ENCODE measurements at places on chromosomes 12 and 14. TPM values are rescaled to one million over a fixed set of nuclear protein-coding genes. Genes with fewer than 3 reads are reported as not detected.

GRCh38 chr12:52836491-52837412, 2.6 kb upstream of the KRT79 start:
- no peak for DNase-seq
- peaks cover 3% of the 10 kb centered on the region for H3K27me3 ChIP-seq
- peak overlapping the region; percentile 88 for H3K27ac ChIP-seq
- H3K4me1 ChIP-seq: peaks cover 39% of the 10 kb centered on the region

DNA sequence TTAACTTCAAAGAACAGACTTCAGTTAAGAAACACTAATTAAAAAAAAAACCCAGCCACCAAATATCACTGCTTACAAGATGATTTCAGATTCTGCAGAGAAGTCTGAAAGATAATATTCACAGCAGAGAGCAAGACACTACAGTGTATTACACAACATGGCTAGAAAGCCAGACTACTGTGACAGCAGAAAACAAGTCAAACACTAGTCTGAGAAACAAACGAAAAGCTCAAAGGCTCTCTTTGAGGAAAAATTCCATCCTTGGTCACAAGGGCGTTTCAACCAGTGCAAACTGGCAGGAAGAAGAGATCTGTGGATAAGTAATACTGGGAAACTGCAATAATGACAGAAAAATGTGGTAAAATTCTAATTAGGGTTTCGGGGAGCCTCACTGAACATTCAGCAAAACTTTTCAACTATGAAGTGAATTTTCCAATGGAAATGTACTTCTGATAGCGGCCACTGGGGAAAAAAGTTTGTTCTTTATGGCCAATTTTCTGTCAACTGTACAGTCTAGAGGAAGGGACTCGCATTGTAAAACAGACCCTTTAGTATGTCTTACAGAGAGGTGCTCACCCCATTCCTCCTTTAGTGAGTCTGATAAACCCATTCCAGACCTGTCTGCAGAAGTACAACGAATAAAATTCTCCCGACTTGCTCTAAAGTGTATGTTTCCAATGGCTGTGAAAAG, 50.4 kb downstream of the ACADS start:
- H3K4me1 ChIP-seq: peaks cover 21% of the 10 kb centered on the region
- no peak overlapping the region for H3K27ac ChIP-seq
- peaks cover 8% of the 10 kb centered on the region for H3K36me3 ChIP-seq
- H3K4me3 ChIP-seq: no peak overlapping the region
- no peak for DNase-seq

MYO1H gene
- total RNA-seq: not detected

COQ6 gene
- total RNA-seq: 18.9 TPM

DNA sequence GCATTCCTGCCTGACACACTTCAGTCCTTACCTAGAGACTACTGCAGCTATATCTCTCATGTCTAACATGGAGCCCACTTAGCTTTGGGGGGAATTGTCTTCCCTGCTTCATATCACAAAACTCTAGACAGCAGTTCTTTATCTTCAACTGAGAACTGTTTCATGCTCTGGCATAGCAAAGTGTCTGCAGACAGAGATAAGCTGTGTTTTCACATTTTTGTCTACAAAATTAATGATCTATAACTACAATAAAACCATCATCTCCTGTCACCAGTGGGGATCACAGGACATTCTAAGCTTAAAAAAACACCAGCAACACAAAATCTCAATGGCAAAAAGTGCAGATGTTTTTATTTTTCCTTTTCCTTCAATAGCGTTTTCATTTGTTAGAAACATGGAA, 137.1 kb upstream of the VRK1 start:
- no peak overlapping the region for H3K4me3 ChIP-seq
- H3K36me3 ChIP-seq: no peaks in the 10 kb centered on the region
- no peak for DNase-seq
- no peak overlapping the region for H3K27ac ChIP-seq
- H3K27me3 ChIP-seq: peaks cover 33% of the 10 kb centered on the region

- H3K36me3 ChIP-seq: no peaks in the 10 kb centered on the region
- DNase-seq: no peak
- H3K4me1 ChIP-seq: no peaks in the 10 kb centered on the region
- H3K4me3 ChIP-seq: no peak overlapping the region
- peaks cover 2% of the 10 kb centered on the region for H3K27me3 ChIP-seq
- no peak overlapping the region for H3K27ac ChIP-seq
Observed at GRCh38 chr12:91044586-91044985, 13.2 kb downstream of the KERA start.

GRCh38 chr12:113334786-113335539, at the start of gene SLC8B1:
Gene SLC8B1, minus strand, starts transcription at chr12:113335109. Its CDS starts 2,231 bp downstream, at chr12:113332878.
- peaks cover 5% of the 10 kb centered on the region for H3K27me3 ChIP-seq
- peaks cover 17% of the 10 kb centered on the region for H3K36me3 ChIP-seq
- peak; percentile 87 for DNase-seq
- peak within 1 kb of the TSS; percentile 98 for H3K4me3 ChIP-seq
- H3K27ac ChIP-seq: peak within 1 kb of the TSS; percentile 80

IAPP gene
- total RNA-seq: not detected

- no peaks in the 10 kb centered on the region for H3K4me1 ChIP-seq
- H3K36me3 ChIP-seq: no peaks in the 10 kb centered on the region
- H3K27ac ChIP-seq: no peak overlapping the region
- peaks cover 12% of the 10 kb centered on the region for H3K27me3 ChIP-seq
- H3K4me3 ChIP-seq: no peak overlapping the region
Observed at GRCh38 chr14:90597961-90598360, 201.1 kb downstream of the CALM1 start.

PAX9 gene
- not detected for total RNA-seq

- H3K27me3 ChIP-seq: no peaks in the 10 kb centered on the region
- DNase-seq: no peak
- H3K4me3 ChIP-seq: no peak overlapping the region
- H3K27ac ChIP-seq: peak overlapping the region; percentile 83
- H3K36me3 ChIP-seq: peaks cover 73% of the 10 kb centered on the region
- peaks cover 76% of the 10 kb centered on the region for H3K4me1 ChIP-seq
Observed at GRCh38 chr14:91331721-91332120, 85.9 kb downstream of the CCDC88C start.

AKAP6 gene
- total RNA-seq: 1.7 TPM

DNA sequence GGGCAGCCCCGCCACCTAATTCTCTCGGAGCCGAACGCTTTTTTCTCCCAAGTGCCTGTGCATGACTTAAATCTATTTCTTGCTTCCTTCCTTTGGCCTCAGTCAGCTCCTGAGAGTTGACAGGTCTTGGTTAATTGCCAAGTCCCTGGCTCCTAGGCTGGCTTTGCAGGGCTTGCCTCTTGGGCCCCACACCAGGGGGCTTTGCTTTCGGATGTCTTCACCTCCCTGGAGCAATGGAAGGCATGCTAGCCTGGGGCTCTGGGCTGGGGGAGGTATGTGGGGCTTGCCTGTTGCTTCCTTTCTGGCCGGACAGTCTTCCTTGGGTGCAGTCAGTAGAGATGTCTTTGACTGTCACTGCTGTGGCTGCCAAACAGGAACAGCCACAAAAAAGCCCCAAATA, 2.2 kb upstream of the KRT80 start:
- peaks cover 12% of the 10 kb centered on the region for H3K27me3 ChIP-seq
- H3K4me1 ChIP-seq: peaks cover 8% of the 10 kb centered on the region
- DNase-seq: no peak
- no peak overlapping the region for H3K4me3 ChIP-seq
- H3K27ac ChIP-seq: no peak overlapping the region

- DNase-seq: no peak
- no peaks in the 10 kb centered on the region for H3K4me1 ChIP-seq
- no peaks in the 10 kb centered on the region for H3K27me3 ChIP-seq
- no peaks in the 10 kb centered on the region for H3K36me3 ChIP-seq
- H3K27ac ChIP-seq: no peak overlapping the region
Observed at GRCh38 chr14:53596853-53597525, 359.6 kb downstream of the BMP4 start.

- H3K4me1 ChIP-seq: peaks cover 9% of the 10 kb centered on the region
- no peaks in the 10 kb centered on the region for H3K27me3 ChIP-seq
- DNase-seq: no peak
- H3K36me3 ChIP-seq: no peaks in the 10 kb centered on the region
- no peak overlapping the region for H3K4me3 ChIP-seq
- H3K27ac ChIP-seq: no peak overlapping the region
Observed at GRCh38 chr12:113837084-113837483, 129.0 kb downstream of the RBM19 start.

PLEKHA5 gene
- total RNA-seq: 3.7 TPM

GRCh38 chr12:53287741-53288216, 7.6 kb upstream of the PFDN5 start:
- no peak overlapping the region for H3K4me3 ChIP-seq
- DNase-seq: peak; percentile 74
- H3K4me1 ChIP-seq: peaks cover 4% of the 10 kb centered on the region
- peaks cover 71% of the 10 kb centered on the region for H3K36me3 ChIP-seq

GRCh38 chr12:46503637-46504175, 131.1 kb upstream of the SLC38A2 start:
- H3K36me3 ChIP-seq: peaks cover 44% of the 10 kb centered on the region
- H3K27ac ChIP-seq: no peak overlapping the region
- peaks cover 6% of the 10 kb centered on the region for H3K4me1 ChIP-seq

DNA sequence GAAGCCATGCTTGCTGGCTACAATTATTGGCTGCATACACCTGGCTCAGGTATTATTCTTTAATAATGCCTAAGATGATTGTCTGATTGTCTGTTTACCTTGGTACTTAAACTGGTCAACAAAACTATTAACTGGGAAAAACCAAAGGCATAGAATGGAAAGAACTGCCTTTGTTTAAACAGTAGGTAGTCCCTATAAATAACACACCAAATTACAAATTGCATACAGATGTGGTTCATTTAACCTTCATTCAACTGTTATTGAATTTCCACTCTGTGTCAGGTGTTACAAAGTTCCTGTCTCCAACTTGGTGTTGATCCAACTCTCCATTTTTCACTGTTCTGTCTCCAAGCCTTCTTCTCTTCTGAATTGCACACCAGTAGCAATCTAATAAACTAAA, 79.8 kb upstream of the FSCB start:
- H3K27me3 ChIP-seq: no peaks in the 10 kb centered on the region
- no peaks in the 10 kb centered on the region for H3K36me3 ChIP-seq
- no peak overlapping the region for H3K4me3 ChIP-seq
- H3K27ac ChIP-seq: no peak overlapping the region
- DNase-seq: no peak

RNF212B gene
- total RNA-seq: not detected

ACVRL1 gene
- not detected for total RNA-seq

DNA sequence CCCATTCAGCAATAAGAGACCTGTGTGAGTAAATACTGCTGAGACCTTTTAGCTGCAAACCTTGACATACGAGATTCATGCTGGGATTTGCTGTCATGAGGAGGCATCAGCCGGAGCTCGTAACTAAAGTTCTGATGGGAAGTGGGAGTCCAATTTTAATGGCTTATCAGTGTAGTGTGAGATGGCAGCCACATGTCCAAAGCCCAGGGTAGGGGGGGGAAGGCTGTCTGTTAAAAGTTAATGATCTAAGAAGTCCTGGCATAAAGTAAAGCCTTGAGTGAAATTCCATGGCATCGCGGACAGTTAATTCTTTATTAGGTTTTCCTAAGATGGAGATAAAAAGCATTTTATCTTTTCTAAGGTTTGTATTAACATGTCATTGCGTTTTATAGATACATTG, 240.0 kb downstream of the AACS start:
- no peak overlapping the region for H3K4me3 ChIP-seq
- no peaks in the 10 kb centered on the region for H3K36me3 ChIP-seq
- no peaks in the 10 kb centered on the region for H3K27me3 ChIP-seq
- H3K4me1 ChIP-seq: no peaks in the 10 kb centered on the region

GRCh38 chr14:54646626-54647025, 79.7 kb downstream of the SAMD4A start:
- no peak for DNase-seq
- H3K36me3 ChIP-seq: no peaks in the 10 kb centered on the region
- peaks cover 10% of the 10 kb centered on the region for H3K4me1 ChIP-seq
- peaks cover 11% of the 10 kb centered on the region for H3K27me3 ChIP-seq

- peaks cover 1% of the 10 kb centered on the region for H3K4me1 ChIP-seq
- DNase-seq: no peak
- no peak overlapping the region for H3K27ac ChIP-seq
- H3K4me3 ChIP-seq: no peak overlapping the region
- no peaks in the 10 kb centered on the region for H3K27me3 ChIP-seq
Observed at GRCh38 chr14:50768680-50769079, 62.3 kb downstream of the NIN start.

GRCh38 chr14:79256380-79256779, 954.9 kb downstream of the DIO2 start:
- H3K27ac ChIP-seq: no peak overlapping the region
- H3K4me1 ChIP-seq: no peaks in the 10 kb centered on the region
- no peaks in the 10 kb centered on the region for H3K36me3 ChIP-seq
- H3K27me3 ChIP-seq: no peaks in the 10 kb centered on the region
- no peak overlapping the region for H3K4me3 ChIP-seq
- no peak for DNase-seq

DNA sequence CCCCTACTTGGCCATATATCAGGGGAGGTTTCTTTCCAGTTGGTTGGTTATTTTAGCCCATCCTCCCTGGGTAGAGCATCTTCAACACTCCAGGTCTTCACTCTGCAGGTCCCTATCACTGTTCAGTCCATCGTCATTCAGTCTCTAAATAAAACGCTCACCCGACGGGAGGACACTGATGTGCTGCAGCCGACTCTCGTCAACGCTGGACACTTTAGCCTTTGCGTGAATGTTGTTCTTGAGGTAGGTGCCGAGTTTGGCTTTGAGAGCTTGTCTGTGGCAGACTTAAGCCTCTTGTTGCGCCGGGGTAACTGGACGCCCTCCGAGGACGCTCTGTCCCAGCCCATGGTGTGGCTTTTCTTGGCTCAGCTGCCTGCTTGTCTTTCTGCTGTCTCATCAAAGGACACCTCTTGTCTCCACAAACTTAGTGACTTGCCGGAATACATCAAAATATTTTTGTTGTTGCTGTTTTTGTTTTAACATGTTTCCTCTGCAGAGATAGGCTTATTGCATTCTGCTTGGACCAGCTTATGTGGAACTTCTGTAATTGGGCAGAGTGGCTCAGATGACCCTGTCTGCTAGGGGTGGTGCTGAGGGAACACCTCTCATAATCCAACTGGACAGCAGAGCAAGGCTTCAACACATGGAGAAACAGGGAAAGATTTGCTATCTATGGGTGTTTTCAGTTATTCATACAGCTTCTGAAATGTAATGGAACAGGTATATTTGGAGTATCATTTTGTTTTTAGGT, 26.5 kb downstream of the TCTN1 start:
- H3K4me1 ChIP-seq: peaks cover 41% of the 10 kb centered on the region
- no peak for DNase-seq
- no peak overlapping the region for H3K27ac ChIP-seq
- H3K36me3 ChIP-seq: peaks cover 1% of the 10 kb centered on the region

NFATC4 gene
- total RNA-seq: not detected

GRCh38 chr14:103129301-103130016, 6.2 kb downstream of the TNFAIP2 start:
- no peak overlapping the region for H3K4me3 ChIP-seq
- no peaks in the 10 kb centered on the region for H3K36me3 ChIP-seq
- no peak overlapping the region for H3K27ac ChIP-seq

ALDH1L2 gene
- 0.21 TPM for total RNA-seq

ESPL1 gene
- total RNA-seq: 126 TPM
